ENCODE measurements at places on chromosomes 5 and 9.

GRCh38 chr5:54526604-54527288 lies 9.2 kb downstream of the SNX18 start:
- DNase-seq, result no peak

GRCh38 chr5:149229298-149229937 lies 42.2 kb upstream of the AFAP1L1 start:
- DNase-seq, result no peak

- DNase-seq, result no peak
These were observed 552.4 kb upstream of the MEF2C start for GRCh38 chr5:89435347-89435746.

- no peak for DNase-seq
These were observed 82.2 kb upstream of the CXCL14 start for GRCh38 chr5:135660826-135661575.

- no peak for DNase-seq
These were observed 154.3 kb upstream of the TBC1D2 start for GRCh38 chr9:98409719-98410118.

- no peak for DNase-seq
These were observed 1118.6 kb upstream of the CDH9 start for GRCh38 chr5:28156981-28157380.

DNA sequence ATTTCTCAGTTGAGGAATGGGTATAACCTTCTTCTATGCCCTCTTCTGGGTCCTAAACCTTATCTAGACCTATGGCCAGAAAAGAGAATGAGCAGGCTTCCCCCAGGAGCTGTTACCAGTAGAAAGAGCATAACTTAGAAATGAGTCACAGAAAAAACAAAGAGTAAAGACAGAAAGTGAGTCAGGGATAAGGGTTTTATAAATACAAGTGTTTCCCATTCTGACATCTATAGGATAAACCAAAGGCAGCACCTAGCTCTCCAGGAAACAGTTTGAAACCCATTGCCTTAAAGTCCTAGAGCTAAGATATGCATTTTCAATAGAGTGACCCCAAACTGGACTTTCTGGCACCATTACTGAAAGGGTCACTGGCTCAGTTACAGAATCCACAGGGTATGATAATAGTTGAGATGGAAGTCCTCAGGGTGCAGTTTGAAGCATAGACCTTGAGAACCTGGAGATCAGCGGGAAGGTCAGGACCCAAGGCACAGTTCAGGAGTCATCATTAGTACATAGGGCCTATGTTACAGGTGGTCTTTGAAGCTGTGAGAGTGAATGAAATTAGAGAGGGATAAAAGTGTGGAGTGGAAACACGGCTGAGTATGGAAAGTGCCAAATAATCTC lies 42.7 kb upstream of the LIFR start:
- peak; percentile 60 for DNase-seq

- no peak for DNase-seq
These were observed 57.2 kb downstream of the MTMR12 start for GRCh38 chr5:32255540-32255900.

- DNase-seq, result no peak
These were observed 13.5 kb downstream of the CFAP90 start for GRCh38 chr5:7837403-7837802.

DNA sequence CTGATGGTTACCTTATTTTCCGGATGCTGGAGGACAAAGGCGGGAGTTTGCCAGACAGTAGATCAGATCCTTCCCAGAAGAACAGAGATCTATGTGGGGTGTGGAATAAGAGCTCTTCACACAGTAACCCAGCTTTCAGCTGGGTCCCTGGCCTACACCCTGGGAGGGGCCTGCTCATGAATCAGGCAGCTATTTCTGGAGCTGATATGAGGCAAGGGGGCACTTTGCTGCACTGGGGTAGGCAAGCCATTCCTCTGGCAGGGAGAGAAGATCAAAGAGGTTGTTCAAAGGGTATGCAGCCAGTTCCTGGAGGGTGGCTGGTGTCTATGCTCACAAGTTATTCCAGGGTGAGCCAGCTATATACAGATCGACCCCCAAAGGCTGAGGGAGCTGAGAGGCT lies 48.6 kb downstream of the CYSTM1 start:
- DNase-seq, result no peak

DNA sequence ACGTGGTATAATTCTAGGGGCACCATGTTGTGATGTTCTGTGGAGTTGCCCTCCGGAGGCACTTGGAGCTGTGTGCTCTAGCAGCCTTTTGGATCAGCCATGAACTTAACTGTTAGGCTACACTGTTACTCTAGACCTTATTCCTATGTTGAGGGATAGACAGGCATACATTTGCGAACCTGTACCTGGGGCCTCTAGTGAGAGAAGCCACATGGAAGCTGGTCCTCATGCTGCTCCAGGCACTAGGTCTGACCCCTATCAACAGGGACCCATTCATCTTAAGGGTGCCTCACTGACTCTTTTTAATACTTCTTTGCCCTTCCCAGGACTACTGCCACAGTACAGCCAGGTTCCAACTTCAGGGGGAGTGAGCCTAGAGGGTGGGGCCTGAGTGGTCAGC lies 594.8 kb downstream of the RAB3C start:
- DNase-seq, result no peak

DNA sequence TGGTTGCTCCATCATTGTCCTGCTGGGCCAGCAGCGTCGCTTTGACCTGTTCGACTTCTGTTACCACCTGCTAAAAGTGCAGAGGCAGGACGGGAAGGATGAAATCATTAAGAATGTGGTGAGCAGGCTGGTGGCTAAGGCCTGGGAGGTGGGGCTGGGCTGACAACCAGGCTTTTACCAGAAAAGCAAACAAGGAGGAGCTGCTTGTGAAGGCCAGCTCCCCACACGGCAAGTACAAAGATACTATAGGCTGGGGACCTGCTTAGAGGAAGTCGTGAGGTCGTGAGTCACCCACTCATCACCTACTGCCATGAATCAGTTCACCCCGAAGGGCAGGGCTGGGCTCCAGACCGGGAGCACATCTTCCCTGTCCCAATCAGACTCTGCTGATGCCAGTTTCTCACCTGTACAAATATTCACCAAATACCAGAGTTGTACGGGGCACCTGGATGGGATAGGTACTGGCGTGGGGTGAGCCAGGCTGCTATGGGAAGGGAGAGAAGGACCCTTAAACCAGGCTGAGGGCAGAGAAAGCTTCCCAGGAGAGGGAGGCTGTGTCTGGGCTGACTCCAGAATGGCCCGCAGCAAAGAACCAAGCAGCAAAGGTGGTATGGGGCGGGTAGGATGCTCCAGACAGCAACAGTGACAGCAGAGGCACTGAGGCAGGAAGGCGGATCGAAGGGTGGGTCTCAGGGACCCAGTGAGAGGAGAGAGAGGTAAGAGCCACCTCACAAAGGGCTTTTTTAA lies 69.3 kb upstream of the NIPAL4 start:
- DNase-seq, result no peak

DNA sequence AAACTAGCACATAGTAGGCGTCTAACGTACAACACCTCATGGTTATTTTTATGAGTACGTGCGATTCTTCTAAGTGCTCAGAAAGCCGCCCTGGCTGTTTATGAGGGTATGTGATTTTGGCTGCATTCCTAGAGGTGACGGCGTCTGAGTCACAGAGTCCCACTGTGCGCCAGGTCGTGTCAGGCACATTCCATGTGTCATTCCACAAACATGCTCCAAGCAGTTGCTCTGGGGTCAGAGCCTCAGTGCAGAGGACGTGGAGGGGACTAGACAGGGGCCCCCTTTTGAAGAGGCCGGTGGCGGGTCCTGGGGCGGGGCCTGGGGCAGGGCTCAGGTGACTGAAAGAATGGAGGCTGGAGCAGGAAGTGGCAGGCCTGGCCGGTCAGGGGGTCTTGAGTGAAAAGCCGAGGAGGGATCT lies 51.9 kb downstream of the NEK6 start:
- peak; percentile 83 for DNase-seq

- no peak for DNase-seq
These were observed 280.1 kb downstream of the CDH10 start for GRCh38 chr5:24364711-24365110.

DNA sequence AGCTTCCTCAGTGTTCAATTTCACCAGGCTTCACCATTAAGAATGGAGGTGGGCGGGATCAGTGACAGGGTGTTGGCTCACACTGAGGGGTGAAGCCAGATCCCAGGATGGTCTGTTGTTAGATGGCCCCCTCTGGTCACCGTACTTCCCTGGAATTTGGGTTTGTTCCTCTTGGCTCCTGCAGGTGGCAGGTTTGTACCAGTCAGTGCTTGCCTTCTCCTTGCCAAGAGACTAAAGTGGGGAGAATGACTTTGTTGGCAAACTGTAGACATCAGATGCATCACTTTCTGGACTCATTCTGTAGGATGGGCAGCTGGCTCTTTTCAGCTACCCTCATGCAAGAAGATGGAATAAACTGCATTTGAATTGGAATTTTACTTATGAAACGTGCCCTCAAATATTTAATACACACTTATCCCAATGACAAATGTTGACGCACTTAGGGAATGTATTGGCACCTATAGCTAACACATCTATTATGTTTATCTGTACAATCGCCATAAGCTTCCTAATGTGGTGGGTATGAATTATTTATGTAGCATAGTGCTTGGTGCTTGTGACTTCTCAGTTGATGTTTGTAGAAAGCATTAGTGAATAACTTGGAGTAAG lies 31.4 kb upstream of the ANKRD55 start:
- no peak for DNase-seq

DNA sequence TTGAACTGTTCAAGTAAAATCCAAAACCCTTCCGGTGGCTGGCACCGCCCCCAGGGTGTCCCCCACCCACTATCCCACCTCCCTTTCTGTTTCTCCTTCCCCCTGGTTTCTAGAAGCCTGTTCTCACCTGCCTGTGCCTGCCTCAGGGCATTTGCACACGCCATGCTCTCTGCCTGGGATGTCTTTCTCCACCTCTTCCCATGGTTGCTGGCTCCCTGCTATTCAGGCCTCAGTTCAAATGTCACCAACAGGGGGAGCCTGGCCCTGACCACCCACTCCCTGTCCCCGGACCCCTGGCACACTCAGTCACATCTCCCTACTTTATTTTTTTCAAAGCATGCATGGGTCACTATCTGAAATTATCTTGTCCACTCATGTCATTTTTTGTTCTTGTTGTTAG lies 39.9 kb upstream of the EEIG1 start:
- no peak for DNase-seq

- DNase-seq, result no peak
These were observed 12.3 kb upstream of the CAST start for GRCh38 chr5:96649681-96650540.

- DNase-seq, result no peak
These were observed 51.3 kb downstream of the LHFPL2 start for GRCh38 chr5:78597068-78597973.

- no peak for DNase-seq
These were observed 101.8 kb downstream of the MAST4 start for GRCh38 chr5:66697796-66698564.
